ENCODE measurements at places on chromosomes 12 and 14.

GRCh38 chr14:61231810-61232209 is 49.3 kb downstream of the TMEM30B start:
- DNase-seq, result no peak

DNA sequence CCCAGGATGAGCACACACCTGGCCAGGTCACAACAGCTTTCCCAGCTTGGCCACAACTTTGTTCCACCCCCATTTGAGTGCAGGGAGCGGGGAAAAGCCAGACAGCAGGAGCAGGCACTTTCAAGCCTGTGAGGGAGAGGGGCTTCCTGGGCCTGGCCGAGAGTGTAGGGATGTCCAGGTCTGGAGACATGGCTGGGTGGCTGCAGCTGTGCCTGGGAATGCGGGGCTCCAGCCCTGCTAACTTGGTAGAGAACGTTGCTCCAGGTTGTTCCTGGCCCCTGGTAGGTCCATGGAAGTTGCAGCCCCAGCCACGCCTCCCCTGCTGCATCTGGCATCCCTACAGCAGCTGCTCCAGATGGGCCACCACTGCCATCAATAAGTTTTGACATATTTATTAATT is 738.5 kb downstream of the SLC6A15 start:
- DNase-seq, result no peak

DNA sequence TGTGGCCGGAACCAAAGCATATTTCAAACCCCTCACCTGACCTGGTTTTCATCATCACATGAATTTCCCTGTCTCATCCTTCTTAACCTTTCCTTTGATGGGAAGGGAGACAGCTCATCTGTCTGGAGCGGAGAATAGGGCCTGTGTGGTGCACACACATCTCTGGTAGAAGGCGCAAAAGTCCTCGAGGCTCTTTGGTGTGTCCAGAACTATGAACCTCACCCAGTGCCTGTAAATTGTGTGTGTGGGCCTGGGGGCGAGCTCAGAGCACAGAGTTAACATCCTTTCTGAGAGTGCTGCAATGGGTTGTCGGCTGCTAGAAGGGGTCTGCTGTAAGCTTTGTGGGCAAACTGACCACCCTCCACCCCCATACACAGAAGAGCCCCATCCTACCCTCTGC is 749 bp downstream of the GALNT6 start:
- DNase-seq, result no peak

DNA sequence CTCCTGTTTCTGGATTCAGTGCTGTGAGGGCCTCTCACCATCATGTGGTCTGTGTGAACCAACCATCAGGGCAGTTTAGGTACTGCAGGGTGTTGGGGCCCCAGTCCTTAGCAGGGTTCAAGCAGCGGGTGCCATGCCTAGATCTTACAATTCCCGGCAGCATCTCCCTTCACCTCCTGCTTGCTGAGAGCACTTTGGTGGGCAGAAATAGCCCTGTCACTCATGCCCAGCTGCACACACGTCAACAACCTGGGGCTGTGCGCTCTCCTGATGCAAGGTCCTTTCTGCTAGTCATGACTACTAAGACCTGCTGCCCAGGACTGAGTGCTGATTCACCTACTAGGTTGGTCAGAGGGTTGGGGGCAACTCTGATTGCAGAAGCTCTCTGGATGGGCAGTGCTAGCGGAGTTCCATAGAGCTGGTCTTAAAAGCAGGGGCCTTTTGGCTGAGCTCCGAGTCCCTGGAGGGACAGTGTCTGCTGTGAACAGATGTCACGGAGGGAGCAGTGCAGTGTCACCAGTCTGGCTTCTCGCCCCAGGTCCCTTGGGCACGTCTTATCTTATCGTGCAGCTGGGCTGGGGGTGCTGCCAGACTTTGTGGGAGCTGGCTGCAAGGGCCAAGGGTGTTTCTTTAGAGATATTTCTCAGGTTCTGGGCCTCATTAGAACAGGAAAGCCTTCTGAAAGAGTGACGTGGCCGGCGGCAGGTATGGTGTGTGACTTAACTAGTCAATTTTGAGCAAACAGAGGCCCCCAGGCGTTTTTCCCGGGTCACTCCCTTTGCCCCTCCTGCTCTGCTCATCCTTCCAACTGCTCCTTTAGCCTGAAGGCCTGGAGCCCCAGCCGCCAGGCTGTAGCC is 71.8 kb downstream of the NINJ2 start:
- DNase-seq, result no peak

GRCh38 chr12:104058802-104059201 is 5.5 kb upstream of the HCFC2 start:
- no peak for DNase-seq

GRCh38 chr14:75604979-75605851 is 26.8 kb downstream of the FLVCR2 start:
- DNase-seq, result no peak

DNA sequence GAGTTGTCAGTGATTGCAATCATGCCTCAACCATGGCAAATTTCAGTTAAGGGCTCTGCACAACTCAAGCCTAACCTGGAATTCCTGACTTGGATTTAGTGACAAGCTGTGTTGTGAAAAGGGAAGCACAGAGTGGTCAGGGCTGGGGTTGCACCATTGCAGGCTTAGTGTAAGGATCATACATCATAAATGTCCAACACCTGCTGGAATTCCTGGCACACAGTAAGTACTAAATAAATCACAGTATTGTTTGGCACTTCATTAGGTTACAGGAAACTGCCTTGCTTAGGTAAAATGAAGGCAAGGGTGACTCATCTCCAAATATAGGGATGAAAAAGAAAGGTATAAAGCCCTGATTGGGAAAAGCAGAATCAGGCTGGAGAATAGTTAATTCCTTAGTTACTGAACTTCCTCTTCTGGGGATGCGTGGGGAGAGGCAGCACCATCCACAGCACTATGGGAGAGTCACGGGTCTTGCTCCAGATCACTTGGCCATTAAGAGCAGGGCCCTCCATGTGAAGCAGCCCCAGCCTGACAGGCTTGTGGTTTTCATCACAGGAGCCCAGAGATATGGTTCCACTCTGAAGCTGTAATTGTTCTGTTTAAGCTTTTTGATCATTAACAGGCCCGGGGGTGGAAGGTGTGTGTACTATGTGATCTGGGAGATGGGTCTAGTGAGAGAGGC is 39.7 kb downstream of the SLC8A3 start:
- no peak for DNase-seq

All from A172 (cell line).